NCI-H2081 treated with DMSO at 0.1 percent for 48 hours (cell line): ENCODE measurements at places on chromosomes 3 and 15.

- no peak for DNase-seq
These were observed 85.3 kb downstream of the PLXNA1 start for GRCh38 chr3:127068111-127068810.

DNA sequence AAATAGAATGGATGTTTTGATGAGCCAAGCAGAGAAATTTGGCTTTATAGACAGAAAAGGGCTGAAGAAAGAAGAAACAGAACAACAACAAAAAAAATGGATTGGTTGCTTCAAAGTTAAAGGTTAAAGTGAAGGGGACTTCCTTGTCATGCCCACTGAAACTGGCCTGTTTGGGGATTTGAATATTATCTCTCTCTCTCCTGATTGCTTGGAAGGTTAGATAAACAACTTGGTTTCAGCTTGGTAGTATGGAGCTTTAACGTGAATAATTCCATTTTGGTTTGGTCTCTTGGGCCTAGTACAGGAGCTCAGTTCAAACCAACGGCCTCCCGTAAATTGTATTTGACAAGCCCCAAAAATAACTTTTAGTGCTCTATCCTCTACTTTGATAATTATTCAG, 70.8 kb upstream of the MBNL1 start:
- no peak for DNase-seq

GRCh38 chr15:82300883-82301282, 38.3 kb downstream of the SAXO2 start:
- no peak for DNase-seq

DNA sequence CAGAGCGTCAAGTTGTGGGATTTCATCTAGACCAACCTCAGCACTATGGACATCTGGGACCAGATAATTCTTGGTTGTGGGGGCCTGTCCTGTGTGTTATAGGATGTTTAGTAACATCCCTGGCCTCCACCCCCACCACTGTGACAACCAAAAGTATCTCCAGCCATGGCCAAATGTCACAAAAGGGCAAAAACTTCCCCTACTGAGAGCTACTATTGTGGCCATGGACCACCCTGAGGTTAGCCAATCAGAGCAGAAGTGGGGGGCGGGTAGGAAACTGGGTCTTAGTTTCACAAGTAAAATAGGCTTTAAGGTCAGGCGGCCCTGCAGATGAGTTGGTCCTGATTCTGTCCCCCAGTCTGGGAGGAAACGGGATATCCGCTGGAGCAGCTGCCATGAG, 25.4 kb downstream of the KIF7 start:
- no peak for DNase-seq

GRCh38 chr15:62164396-62165103, 535 bp downstream of the C2CD4B start:
- no peak for DNase-seq

GRCh38 chr15:62914461-62915079, 128.0 kb upstream of the TPM1 start:
- no peak for DNase-seq

GRCh38 chr3:72160351-72160750, 375.4 kb upstream of the PROK2 start:
- DNase-seq, result no peak

- DNase-seq, result no peak
These were observed 158.7 kb downstream of the CGGBP1 start for GRCh38 chr3:87900061-87900460.

DNA sequence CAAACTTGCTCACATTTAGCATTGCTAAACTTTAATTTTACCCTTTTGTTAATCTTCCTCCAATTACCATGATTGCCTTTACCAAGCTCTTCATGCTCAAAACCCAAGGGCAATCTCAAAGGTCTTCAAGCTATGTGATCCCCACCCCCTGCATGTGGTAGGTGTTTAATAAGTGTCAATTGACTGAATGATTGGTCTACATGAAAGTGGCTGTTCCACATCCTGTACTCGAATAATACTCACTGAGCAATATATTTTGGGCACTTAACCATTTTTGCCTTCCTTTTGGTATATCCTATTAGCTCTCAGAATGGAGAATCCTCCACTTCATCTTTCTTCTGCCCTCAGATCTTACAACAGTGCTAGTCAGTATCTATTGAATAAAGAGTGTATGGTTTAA, 17.1 kb downstream of the RBMS3 start:
- no peak for DNase-seq

DNA sequence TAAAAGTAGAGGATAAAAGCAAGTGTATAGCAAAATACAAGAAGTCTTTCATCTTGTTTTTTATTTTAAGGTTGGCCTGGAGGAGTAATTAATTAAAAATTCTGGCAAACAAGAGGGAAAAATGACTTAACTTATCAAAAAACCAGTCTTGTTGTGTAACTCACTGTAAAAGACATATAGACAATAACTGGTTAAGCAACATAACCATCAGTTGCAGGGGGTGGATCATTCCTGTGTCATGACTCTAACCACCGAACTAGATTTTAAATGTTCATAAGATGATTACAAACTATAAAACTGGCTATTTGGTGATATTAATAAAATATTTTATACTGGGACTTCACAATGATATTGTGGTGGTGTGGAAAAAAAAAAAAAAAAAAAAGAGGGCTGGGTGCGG, 130.6 kb downstream of the STAG1 start:
- no peak for DNase-seq

DNA sequence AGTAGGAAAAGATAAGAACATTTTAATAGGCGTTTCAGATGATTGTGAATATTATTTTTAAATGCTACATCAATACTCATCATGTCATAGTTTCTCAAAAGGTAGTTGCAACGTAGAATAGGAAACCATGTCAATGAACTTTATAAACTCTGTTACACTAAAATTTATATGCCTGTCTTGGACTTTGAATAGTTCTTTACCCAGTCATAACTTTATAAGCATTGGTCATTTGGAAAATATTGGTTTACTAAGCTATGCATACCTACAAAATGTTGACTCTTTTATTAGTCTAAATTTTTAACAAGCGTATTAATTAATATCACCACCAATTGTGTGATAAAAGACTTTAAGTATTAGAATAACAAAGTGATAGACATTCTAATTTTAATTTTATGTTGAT, 293.5 kb downstream of the CGGBP1 start:
- DNase-seq, result no peak

- DNase-seq, result no peak
These were observed 681.4 kb downstream of the MCTP2 start for GRCh38 chr15:94912760-94913159.

DNA sequence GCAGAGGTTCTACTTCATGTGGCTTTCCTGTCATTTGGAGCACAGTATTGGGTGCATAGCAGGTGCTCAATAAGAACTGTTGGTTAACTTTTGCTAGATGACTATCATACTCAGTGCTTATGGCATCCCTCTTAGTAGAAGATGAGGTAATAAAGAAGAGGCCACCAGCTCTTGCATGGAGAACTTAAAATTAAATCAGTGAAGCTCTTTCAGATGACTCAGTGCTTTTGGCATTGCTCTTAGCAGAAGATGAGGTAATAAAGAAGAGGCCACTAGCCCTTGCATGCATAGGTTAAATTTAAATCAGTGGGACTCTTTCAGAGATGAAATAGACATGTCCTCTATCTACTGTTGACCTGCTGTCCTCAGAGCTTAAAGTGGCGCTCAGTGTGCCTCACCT, 109.4 kb upstream of the FGF7 start:
- DNase-seq, result no peak

DNA sequence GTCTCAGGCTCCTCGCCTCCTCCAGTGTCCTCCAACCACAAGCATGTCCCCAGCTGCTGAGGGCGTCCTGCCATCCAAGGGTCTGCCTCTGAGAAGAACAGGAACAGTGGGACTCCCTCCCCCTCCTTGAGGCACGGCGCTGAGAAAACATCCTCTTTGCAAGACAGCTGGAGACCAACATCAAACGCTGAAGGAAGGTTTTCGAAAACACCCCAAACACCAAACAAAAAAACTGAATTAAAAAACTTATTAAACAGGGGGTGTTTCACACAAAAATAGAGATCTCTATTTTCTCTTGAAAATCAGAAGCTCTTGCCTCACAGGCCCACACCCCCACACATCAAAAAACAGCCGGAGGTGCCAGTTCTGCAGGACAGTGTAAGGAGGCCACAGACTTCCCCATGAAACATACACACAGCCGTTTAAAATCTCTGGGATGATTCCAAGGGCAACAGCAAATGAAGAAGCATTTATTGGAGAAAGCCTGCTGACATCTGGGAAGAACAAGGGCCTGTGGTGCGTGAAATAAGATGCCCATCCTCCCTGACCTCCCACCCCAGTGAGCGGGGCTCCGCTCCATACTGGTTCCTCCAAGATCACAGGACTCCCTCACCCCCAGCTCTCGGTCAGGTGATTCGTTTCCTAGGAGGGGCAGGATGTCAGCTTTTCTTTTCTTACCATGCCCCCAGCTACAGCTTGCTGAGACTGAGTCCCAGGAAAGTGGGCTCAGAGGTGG, 71.3 kb downstream of the NUP210 start:
- no peak for DNase-seq

DNA sequence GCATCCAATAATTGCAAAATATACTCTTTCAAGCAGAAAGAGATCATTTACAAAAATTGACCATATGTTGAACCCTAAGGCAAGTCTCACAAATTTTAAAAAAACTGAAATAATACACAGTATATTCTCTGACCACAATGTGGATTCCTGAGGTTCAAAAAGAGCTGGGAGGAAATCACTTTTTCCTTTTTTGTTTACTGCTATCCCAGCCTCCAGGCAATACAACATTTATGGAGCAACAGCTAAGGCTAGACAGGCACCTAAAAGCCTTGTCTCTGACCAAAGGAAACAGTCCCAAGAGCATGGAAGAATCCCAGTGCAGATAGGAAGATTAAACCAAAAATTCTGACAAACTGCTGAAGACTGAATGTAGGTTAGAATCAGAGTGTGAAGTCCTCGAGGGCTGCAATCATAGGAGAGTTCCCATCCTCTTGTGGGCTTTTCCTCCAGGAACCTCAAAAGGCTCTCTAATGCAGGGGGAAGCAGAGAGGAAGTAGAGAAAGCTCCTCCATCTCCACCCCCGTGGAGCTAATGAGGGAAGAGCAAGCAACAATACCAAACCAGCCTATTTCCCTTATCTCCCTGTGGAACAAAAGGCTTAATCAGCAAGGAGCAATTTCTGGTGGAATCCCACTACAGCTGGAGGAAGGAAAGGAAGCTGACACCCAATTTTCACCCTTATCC, 57.0 kb downstream of the TMCC1 start:
- no peak for DNase-seq

GRCh38 chr15:89119489-89120478, 31.5 kb downstream of the ABHD2 start:
- no peak for DNase-seq
